Gastroesophageal sphincter (tissue), 4 donors: ENCODE measurements at places on chromosomes 2 and 18. TPM values are rescaled to one million over a fixed set of nuclear protein-coding genes. Genes with fewer than 3 reads are reported as not detected.

The ATP5F1A gene
- 620 TPM for total RNA-seq

The MSTN gene
- 0.31 TPM for total RNA-seq

The SLC35F5 gene
- total RNA-seq: 47.7 TPM

The VWC2L gene
- not detected for total RNA-seq

The MC5R gene
- total RNA-seq: not detected

The NMUR1 gene
- total RNA-seq: 3.4 TPM

The NCKAP5 gene
- total RNA-seq: 0.16 TPM

The BCL2 gene
- total RNA-seq: 31.4 TPM

The ATP6V1B1 gene
- total RNA-seq: not detected

The TSN gene
- 29.9 TPM for total RNA-seq

The REG1B gene
- not detected for total RNA-seq

The SAG gene
- 1.5 TPM for total RNA-seq

The AQP12B gene
- total RNA-seq: not detected

The GKN1 gene
- total RNA-seq: 4.7 TPM

The PEX13 gene
- 39.0 TPM for total RNA-seq

The CFAP65 gene
- total RNA-seq: not detected

The HOXD1 gene
- 0.13 TPM for total RNA-seq

The TUBA3D gene
- total RNA-seq: not detected

The NPHP1 gene
- 19.5 TPM for total RNA-seq

The TP53I3 gene
- total RNA-seq: 9.8 TPM

The HOXD10 gene
- not detected for total RNA-seq

The TCF23 gene
- not detected for total RNA-seq

The AOX1 gene
- 108 TPM for total RNA-seq

The PID1 gene
- 48.7 TPM for total RNA-seq

The CFAP53 gene
- not detected for total RNA-seq

The NR4A2 gene
- 1.8 TPM for total RNA-seq

The AQP12A gene
- not detected for total RNA-seq

The MRPL33 gene
- total RNA-seq: 319 TPM

The IRS1 gene
- 26.1 TPM for total RNA-seq

The UGT1A8 gene
- total RNA-seq: not detected

The ATP6V1C2 gene
- total RNA-seq: not detected

The CTNNA2 gene
- 0.15 TPM for total RNA-seq

The FOXD4L1 gene
- not detected for total RNA-seq

The GKN2 gene
- not detected for total RNA-seq
